ENCODE measurements at places on chromosomes 2 and 18. TPM values are rescaled to one million over a fixed set of nuclear protein-coding genes. Genes with fewer than 3 reads are reported as not detected.

DNA sequence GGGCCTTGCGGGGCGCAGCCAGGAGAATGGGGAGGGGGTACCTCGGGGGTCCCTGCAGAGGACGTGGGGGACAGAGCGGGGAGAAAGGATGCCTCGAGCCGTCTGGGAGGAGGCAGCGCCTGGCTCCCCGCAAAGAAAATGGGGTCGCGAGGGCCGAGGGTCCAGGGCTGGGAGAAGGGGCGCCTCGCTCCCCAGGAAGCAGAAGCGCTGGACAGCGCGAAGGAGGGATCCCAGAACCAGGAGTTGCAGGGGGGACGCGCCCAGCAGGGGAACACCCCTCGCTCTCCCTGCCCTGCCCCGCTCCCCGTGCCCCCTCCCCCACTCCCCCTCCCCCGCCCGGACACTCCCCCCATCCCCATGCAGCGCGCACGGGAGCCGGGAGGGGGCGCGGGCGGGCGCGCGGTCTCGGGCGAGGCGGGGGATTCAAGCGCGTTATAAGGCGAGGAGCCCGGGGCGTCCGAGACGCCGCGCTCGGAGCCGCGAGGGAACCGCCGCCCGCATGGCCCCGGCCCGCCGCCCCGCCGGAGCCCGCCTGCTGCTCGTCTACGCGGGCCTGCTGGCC, at the start of gene ERFE:
Gene ERFE, plus strand, starts transcription at position 462 of the 562 bp plus-strand sequence. Its CDS starts 38 bp downstream, at position 500.
- H3K27me3 ChIP-seq, result peaks cover 12% of the 10 kb centered on the region
- H3K4me3 ChIP-seq, result no peak within 1 kb of the TSS
- no peak within 1 kb of the TSS for H3K27ac ChIP-seq
- H3K36me3 ChIP-seq, result no peaks in the 10 kb centered on the region
- H3K4me1 ChIP-seq, result peaks cover 6% of the 10 kb centered on the region

GRCh38 chr18:40938615-40939014, 1016.4 kb upstream of the PIK3C3 start:
- no peaks in the 10 kb centered on the region for H3K27me3 ChIP-seq
- H3K4me1 ChIP-seq, result no peaks in the 10 kb centered on the region
- no peak overlapping the region for H3K27ac ChIP-seq
- no peaks in the 10 kb centered on the region for H3K36me3 ChIP-seq
- H3K4me3 ChIP-seq, result no peak overlapping the region

DNA sequence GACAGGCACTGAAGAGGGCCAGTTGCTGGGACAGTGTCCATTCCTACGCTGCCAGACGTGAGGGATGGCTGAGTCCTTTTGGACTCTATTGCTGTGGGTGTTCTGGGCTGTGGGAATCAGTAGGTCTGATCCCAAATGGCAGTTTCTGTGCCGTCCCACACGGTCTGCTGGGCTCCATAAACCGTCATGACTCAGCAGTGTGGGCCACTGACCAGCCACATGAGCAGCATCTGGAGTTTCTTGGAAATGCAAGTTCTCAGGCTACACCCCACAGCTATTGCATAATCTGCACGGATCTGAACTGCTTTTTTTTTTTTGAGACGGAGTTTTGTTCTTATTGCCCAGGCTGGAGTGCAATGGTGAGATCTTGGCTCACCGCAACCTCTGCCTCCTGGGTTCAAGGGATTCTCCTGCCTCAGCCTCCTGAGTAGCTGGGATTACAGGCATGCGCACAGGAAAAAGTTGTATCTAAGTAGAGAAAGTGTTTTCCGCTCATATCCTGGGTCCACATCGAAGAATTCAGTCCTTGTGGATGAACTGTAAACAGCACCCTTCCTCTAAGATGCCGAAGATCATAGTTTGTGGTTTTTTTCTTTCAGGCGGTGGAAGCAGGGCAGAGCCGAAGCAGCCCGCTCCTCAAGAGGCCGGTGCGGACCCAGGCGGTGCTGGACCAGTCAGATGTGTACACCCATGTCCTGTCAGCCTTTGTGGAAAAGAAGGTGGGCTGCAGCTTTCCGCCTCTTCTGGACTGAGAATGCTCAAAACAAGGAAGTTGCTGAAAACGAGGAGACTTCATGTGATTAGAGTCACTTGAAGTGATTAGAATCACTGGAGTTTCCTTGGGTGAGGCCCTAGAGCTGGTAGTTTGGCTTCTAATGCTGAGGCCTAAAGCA, 25.5 kb downstream of the RMC1 start:
- peaks cover 58% of the 10 kb centered on the region for H3K36me3 ChIP-seq
- H3K4me3 ChIP-seq, result no peak overlapping the region
- H3K27ac ChIP-seq, result no peak overlapping the region
- no peak for DNase-seq

DNA sequence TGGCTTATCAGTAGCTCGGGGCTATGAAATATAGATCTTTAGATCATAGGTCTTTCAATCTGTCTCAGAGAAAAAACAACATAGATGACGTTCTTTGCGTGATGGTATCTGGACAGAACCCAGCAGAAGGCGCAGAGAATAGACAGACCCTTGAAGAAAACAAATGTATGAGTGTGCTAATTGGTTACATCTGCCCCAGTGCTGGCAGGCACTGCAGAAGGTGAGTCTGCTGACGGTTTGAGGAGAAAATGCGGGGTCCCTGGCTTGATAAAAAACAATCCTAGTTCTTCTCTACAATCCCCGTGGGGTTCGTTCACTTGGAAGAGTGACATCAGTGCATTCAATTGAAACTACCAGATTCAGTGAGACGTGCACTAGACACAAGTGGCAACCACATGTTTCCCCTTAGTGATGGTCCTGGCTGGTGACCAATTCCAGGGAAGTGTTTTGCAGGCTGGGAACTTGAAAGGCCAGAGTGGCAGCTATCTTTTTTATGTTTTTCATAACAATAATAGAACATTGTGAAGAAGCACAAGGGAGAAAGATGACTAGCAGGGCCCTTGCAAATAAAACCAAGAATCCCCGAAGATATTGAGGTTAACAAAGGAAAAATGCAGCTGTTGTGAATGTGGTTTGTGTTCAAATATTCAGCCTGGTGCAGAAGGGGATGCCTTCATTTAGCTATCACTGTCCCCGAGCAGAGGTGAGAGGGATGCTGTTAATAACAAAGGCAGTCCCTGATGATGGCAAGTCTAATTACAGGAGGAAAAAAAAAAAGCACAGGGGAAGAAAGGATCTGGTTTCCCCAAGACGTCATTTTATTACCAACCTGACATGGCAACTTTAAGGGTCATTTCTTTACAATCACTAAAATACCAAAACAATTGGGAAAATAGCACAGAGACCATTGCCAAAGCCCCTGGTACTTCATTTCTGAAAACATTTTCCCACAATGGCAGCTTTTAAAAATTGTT, 337.6 kb upstream of the FIGN start:
- no peaks in the 10 kb centered on the region for H3K4me1 ChIP-seq
- no peak overlapping the region for H3K27ac ChIP-seq

- DNase-seq, result no peak
- no peaks in the 10 kb centered on the region for H3K4me1 ChIP-seq
- H3K4me3 ChIP-seq, result no peak overlapping the region
- no peaks in the 10 kb centered on the region for H3K27me3 ChIP-seq
Measured at GRCh38 chr2:193336781-193337180, 1142.0 kb upstream of the TMEFF2 start.

GRCh38 chr2:210577263-210578071, 21.1 kb downstream of the CPS1 start:
- no peaks in the 10 kb centered on the region for H3K27me3 ChIP-seq
- H3K36me3 ChIP-seq, result no peaks in the 10 kb centered on the region
- no peak overlapping the region for H3K27ac ChIP-seq
- no peaks in the 10 kb centered on the region for H3K4me1 ChIP-seq
- no peak overlapping the region for H3K4me3 ChIP-seq

DNA sequence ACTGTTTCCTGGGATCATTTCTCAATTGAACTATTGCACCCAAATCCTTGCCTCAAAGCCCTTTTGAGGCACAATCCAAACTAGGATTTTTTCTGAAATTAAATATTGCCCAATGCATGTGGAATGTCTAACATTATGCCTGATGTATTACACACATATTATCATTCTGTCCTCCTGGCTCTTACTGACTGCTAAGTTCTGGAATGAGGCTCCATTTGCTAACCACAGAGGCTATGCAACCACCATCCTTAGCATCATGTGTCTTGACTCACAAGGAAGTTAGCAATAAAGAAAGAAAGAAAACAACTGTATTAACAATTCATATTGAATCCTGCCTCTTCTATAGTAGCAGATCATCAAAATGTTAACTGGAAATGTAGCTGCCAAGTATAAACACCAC, 1142.7 kb downstream of the CNTNAP5 start:
- no peaks in the 10 kb centered on the region for H3K4me1 ChIP-seq
- no peak overlapping the region for H3K4me3 ChIP-seq
- H3K36me3 ChIP-seq, result no peaks in the 10 kb centered on the region
- no peaks in the 10 kb centered on the region for H3K27me3 ChIP-seq

- H3K4me1 ChIP-seq, result no peaks in the 10 kb centered on the region
- DNase-seq, result no peak
- no peaks in the 10 kb centered on the region for H3K27me3 ChIP-seq
- H3K36me3 ChIP-seq, result no peaks in the 10 kb centered on the region
- no peak overlapping the region for H3K27ac ChIP-seq
- H3K4me3 ChIP-seq, result no peak overlapping the region
Measured at GRCh38 chr2:30675758-30676157, 131.5 kb downstream of the CAPN13 start.

GRCh38 chr2:86143307-86143706, 37.3 kb downstream of the PTCD3 start:
- H3K36me3 ChIP-seq, result peaks cover 13% of the 10 kb centered on the region
- no peak overlapping the region for H3K27ac ChIP-seq
- no peaks in the 10 kb centered on the region for H3K27me3 ChIP-seq
- no peak for DNase-seq
- no peaks in the 10 kb centered on the region for H3K4me1 ChIP-seq

DNA sequence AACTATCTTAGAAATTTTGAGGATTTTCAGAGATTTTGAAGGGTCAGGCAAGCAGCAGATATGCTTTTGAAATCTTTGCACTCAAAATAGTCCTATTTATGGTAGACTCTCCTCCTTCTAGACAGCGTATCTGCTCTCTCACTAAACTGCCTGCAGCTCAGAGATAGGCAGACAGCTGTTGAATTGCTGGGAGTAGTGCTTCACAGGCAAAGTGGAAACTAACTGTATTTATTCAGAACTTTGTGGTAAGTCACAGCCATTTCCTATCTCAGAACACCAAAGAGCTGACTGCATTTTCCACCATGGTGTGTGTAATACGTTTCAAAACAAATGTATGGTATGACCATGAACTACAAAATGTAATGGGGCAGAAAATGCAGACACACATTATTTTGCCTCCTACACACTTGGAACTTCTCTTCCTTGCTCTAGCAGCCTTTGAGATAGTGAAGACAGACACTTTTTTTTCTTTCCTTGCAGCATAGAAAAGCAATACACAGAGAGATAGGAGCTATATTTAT, 352.4 kb downstream of the LRP1B start:
- 0 out of 2 replicates have a peak, but pooled peaks cover 1% of the 10 kb centered on the region for H3K27me3 ChIP-seq
- H3K4me1 ChIP-seq, result no peaks in the 10 kb centered on the region
- no peaks in the 10 kb centered on the region for H3K36me3 ChIP-seq

- no peak overlapping the region for H3K4me3 ChIP-seq
- no peaks in the 10 kb centered on the region for H3K27me3 ChIP-seq
- no peak for DNase-seq
Measured at GRCh38 chr18:42860548-42860947, 254.9 kb downstream of the RIT2 start.

- no peaks in the 10 kb centered on the region for H3K27me3 ChIP-seq
- no peaks in the 10 kb centered on the region for H3K4me1 ChIP-seq
- no peak for DNase-seq
- no peak overlapping the region for H3K27ac ChIP-seq
- H3K36me3 ChIP-seq, result no peaks in the 10 kb centered on the region
Measured at GRCh38 chr2:204282525-204282924, 262.8 kb upstream of the PARD3B start.

Gene NEU2
- not detected for total RNA-seq

Gene MBD1
- 97.7 TPM for total RNA-seq

Gene TNFRSF11A
- 0.56 TPM for total RNA-seq

Gene ST6GAL2
- total RNA-seq, result not detected

Gene LYPD6
- not detected for total RNA-seq
